Stimulated activated CD4-positive, alpha-beta T cell treated with anti-CD3 and anti-CD28 coated beads, Interleukin-15, amount 100 ng/mL, for 24 hours (primary cell): ENCODE measurements at places on chromosomes 7 and 10.

DNA sequence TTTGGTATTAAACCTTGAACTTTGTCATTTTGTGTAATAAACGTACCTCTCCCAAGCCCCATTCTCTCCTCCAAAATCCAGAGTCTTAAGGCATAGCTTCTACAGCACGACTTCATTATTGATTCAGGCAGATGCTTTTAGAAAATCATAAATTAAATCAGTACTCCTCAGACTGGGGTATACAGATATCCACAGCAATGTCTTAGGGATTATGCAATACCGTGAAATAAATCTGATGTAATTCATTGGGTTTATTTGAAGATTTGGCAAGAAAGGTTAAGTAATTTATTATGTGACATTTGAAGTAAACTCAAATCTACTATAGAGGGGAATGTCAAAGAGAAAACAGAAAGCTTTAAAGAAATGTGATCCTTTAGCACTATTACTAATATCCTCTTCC, 246.1 kb upstream of the PLXDC2 start:
- no peak for DNase-seq

- DNase-seq = no peak
Observed at GRCh38 chr7:128113839-128114238, 82.6 kb upstream of the LRRC4 start.

DNA sequence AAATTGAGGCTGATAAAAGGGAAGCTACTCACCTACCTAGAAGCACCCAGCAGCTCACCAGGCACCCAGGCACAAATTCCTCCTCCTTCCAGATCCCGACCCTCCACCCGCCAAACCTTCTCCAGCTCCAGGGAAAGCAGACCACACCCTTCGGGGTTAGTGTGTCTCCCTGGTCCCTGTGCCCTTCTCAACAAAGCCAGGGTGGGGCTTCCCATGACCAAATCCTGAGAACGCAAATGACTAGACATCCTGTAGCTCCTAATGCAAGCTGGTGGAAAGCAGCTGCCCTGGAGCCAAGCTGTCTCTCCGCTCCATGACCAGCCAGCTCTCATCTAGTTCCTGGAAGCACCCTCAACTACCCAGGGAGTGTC, 4.4 kb downstream of the TBX20 start:
- DNase-seq = no peak

DNA sequence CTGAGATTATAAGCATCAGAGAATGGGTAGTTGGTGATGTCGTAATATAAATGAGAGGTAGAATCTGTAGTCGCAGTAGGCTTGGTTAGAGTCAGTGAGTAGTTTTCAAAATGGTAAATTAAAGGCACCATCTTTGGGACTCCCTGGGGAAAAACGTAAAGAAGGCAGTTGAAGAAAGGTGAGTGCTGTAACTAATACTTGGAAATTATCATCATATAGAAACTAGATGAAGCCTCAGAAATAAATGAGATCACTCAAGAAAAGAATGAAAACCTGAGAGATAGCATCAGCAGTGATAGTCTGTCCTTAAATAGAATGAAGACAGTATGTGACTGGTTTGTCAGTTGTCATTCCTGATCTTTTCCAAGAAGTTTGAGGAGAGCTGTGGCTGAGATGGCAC, 23.8 kb downstream of the PALS2 start:
- no peak for DNase-seq
